GM23248 (cell line): ENCODE measurements at places on chromosomes 1 and 21. TPM values are rescaled to one million over a fixed set of nuclear protein-coding genes. Genes with fewer than 3 reads are reported as not detected.

GRCh38 chr1:88990426-88990825 lies 2.0 kb downstream of the KYAT3 start:
- DNase-seq = no peak

DNA sequence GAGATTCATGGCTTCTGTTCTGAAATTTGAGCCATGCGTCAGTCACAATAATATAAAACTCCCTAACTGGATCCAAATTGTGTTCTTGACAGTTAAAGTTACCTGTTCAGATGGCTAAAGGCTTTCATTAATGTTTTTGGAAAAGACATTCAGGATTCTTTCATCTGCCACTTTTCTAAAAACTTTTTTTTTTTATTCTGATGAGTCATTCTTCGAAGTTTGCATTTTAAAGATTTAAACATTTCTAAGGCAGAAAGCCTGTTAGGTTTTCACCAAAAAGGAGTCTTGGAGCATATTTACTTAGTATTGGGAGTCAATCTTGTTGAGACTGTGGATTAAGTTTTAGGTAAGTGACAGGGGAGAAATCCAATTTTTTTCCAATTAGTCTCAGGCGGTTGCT lies 18.9 kb upstream of the SDC3 start:
- DNase-seq = no peak

Gene SNX27
- 12.0 and 14.8 TPM in 2 replicates for total RNA-seq

DNA sequence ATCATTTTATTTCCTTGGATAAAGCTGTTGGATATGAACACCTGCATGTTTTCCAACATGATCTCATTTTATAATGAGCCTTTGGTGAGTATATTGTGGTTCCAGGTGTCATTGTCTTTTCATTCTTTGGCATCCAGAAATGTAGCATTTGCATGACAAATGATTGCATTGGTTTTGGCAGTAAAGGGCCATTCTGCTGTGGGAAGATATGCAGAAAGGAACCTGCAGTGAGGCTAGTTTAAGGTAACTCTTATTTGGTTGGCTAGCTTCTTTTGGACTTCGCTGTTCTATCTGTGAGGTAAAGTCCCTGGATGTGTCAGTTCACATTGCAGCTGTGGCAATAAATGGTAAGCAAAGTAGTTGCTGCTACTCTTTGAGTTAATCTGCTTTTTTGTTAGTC lies 343.0 kb downstream of the AMY1C start:
- DNase-seq = no peak

- no peak for DNase-seq
Measured at GRCh38 chr1:247474367-247474766, 16.5 kb upstream of the OR2B11 start.

DNA sequence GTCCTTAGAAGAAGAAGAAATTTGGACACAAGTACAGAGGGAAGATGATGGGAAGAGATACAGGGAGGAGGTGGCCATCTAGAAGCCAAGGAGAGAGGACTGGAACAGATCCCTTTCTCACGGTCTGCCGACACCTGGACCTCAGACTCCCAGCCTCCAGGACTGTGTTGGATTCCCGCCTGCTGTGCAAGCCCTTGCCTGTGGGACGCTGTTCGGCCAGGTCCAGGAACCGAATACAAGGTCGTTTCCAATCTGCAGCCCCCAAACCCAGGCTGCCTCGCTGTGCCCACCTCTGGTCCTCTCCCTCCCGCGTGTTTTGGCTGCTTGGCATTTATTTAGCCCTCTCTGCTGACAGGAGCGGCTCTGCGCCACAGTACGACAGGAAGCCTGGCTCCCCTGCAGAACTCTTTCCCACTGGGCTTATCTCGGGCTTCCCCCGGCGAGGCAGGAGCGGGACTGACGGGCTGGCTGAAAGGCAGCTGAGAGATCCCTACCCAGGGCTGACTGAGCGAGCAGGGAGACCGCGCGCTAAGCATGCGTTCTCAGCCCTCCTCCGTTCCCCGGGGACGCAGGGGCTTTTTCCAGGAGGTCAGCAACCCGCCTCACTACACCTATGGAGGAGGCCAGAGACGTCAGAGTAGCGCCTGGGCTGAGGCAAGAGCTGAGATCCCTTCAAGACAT lies 238.4 kb downstream of the TNR start:
- no peak for DNase-seq

DNA sequence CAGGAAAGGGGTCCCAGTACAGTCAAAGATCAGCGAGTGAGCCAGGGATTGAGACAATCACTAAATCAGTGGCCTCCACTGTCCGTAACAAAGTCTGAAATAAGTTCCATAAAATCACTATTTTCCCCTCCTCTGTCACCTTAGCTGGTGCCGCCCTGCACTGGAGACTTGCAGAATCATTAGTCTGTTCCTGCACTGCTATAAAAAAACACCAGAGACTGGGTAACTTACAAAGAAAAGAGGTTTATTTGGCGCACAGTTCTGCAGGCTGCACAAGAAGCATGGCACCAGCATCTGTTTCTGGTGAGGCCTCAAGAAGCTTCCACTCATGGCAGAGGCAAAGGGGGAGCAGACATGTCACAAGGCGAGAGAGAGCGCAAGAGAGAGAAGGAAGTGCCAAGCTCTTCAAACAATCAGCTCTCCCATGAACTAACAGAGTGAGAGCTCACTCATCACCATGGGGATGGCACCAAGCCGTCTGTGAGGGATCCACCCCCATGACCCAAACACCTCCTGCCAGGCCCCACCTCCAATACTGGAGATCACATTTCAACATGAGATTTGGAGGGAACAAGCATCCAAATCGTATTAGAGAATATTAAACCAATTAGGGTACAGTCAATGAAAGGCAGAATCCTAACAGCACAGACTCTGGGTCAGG lies 129.8 kb upstream of the TIAM1 start:
- peak; percentile 29 for DNase-seq

- peak; percentile 45 for DNase-seq
Measured at GRCh38 chr1:163561580-163562295, 240.0 kb downstream of the NUF2 start.

Gene CLDN19
- total RNA-seq = not detected in 2 replicates

- peak; percentile 33 for DNase-seq
Measured at GRCh38 chr1:61143821-61144424, 61.6 kb downstream of the NFIA start.

DNA sequence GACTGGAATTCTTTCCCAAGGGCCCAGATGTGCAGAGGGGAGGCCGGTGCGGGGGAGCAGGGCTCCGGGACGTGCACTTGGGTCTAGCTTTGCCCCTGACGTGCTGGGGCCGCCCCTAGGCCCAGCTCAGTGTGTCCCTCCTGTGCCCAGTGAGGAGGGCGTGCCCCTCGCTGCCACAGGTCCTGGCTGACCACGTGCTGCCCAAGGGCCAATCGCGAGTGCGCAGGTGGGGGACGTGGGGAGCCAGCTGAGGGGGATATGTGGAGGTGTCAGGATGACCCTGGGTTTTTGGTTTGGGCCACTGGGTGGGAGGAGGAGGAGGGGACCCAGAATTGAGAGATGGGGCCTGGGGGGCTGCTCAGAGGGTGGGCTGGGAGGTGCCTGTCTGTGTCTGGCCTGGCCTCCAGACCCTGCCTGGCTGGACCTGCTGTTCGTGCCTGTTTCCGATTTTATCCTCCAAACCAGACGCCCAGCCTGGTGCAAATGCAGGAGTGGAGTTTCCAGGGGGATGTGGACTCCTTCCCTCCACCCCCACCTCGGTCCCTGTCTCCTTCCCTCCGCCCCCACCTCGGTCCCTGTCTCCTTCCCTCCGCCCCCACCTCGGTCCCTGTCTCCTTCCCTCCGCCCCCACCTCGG lies 6.1 kb upstream of the RNF223 start:
- peak; percentile 71 for DNase-seq

GRCh38 chr21:42437786-42438185 lies 34.1 kb downstream of the UBASH3A start:
- peak; percentile 6 for DNase-seq

DNA sequence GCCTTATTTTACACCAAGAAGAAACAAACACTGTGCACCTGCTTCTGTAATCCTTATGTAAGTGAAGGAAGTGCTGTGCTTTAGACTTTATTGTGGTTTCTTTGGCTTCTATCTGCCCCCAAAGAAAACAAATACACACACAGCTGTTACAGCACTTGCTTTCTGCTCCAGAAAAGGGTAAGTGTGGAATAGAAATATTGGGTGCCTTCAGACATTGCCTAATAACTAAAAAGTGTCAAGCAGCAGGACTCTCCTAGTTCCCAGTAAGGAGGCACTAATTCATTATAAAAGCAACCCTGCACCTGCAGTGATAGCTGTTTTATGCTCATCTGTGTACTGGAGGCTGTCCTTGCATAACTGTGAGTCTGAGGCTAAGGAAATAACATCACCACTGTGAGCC lies 23.4 kb upstream of the PRRX1 start:
- no peak for DNase-seq

Gene ODR4
- 12.6 and 18.6 TPM in 2 replicates for total RNA-seq

DNA sequence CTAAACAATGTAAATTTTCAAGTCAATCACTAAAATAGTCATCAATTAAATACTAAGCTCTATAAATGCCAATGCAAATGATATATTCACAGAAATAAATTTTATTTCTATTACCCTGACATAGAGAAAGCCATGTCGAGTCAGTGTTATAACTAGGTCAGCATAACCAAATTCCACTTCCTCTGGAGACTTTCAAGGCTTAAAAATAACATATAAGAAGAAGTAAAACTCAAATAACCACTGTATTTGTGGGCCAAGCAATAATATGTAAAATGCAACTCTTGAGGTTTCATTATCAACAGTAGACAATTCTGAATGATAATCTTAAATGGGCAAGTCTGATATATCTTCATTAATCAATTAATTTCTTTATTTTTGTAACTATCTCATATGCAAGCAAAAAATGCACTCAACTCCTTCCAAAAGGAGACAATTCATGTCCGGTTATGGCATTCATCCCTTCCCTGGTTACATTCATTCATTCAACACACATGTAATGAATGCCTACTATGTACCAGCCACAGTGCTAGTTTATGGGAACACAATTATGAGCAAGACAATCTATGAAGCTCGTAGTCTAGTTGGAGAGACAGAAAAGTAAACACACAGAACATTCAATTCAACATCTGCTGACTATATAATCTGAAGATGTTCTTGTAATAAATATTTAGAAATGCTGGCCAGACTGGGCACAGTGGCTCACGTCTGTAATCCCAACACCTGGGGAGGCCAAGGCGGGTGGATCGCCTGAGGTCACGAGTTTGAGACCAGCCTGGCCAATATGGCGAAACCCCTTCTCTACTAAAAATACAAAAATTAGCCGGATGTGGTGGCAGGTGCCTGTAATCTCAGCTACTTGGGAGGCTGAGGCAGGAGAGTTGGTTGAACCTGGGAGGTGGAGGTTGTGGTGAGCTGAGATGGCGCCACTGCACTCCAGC lies 37.1 kb upstream of the CAP1 start:
- DNase-seq = no peak

GRCh38 chr21:33007747-33008146 lies 18.0 kb upstream of the OLIG2 start:
- no peak for DNase-seq

Gene ACTRT2
- total RNA-seq = not detected in 2 replicates

DNA sequence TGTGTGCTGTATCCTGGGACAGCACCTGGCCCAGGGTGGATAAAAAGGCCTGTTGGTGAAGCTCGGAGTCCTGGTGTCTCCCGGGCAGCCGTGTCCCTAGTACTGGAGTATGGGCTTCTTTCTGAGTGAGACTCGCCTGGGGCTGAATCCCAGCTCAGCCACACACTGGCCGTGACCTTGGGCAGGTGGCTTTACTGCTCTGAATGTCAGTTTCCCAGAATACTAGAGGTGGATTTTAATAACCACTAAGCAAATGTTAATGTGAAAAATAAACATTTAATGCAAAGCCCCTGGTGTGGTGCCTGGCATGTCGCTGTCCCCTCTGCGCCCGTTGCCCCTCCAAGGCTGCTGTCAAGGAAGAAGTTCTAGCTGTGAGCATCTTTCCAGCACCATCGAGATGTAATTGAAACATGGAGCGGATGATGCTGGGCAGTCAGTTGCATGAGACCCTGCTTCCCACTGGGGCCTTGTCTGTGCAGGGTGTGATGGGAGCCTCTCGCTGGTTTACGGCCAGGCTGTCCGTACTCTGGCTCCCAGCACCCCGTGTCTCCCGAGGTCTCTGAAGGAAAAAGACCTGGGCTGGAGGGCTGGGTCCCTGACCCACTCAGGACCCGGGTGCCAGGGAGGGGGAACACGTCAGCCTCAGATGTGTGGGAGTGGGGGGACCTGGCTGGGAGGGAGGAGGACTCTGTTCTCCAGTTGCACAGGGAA lies 527.8 kb downstream of the MATN1 start:
- no peak for DNase-seq

DNA sequence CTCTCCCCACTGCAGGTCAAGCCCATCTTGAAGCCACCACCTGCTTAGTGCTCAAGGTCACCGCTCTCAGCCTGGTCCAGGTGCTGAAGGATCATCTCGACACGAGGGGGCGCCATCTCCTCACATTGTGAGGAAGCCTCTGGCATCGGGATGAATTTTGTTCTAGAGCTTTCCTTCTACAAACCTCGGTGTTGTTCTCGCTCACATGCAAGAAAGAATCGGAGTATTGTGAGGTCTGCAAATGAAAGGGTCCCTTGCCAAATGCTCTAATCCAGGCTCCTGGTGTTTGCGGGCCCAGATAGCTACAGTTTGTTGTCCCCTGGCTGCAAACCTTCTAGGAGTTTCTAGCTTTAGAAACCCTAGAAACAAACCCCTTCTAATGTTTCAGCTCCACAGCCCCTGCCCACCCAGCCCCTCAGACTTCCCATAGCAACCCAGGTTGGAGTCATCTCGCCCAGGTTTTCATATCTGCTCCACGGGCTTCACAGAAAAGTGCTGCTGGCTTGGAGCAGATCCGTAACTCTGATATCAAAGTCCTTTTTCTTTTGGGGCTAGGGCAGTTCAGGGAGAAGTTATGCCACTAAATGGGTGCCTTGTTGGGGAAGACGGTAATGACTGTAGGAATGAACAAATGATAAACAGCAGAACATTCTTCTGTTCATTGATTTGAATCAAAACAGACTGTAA lies 8.6 kb upstream of the ATP5PO start:
- DNase-seq = peak; percentile 88

Gene TRAF5
- total RNA-seq = 7.7 and 9.9 TPM in 2 replicates

- DNase-seq = peak; percentile 6
Measured at GRCh38 chr1:173530795-173531693, 53.9 kb downstream of the PRDX6 start.

DNA sequence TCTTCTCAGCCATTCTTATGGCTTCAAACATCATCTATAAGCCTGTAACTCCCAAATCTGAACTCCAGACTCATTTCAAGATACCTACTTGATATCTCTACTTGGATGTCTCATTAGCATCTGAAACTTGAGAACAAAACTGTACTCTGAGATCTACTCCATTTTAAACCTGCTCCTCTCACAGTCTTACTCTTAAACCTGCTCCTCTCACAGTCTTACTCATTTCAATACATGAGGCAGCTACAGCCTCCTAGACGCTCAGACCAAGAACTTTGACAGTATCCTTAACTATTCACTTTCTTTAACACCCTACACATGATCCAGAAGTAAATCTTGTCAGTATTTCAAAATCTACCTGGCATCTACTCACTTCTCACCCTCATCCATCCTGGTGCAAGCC lies 54.3 kb downstream of the NBPF6 start:
- DNase-seq = no peak

Gene PLA2G2C
- not detected in 2 replicates for total RNA-seq

Gene TTC3
- total RNA-seq = 204 and 244 TPM in 2 replicates

Gene CLCA1
- total RNA-seq = not detected in 2 replicates
